EL (cell line): ENCODE measurements at places on chromosomes 6 and 20.

GRCh38 chr20:21322083-21322710 is 19.1 kb downstream of the XRN2 start:
- DNase-seq, result no peak

- peak; percentile 35 for DNase-seq
Measured at GRCh38 chr6:44855562-44856411, 468.3 kb downstream of the CDC5L start.

DNA sequence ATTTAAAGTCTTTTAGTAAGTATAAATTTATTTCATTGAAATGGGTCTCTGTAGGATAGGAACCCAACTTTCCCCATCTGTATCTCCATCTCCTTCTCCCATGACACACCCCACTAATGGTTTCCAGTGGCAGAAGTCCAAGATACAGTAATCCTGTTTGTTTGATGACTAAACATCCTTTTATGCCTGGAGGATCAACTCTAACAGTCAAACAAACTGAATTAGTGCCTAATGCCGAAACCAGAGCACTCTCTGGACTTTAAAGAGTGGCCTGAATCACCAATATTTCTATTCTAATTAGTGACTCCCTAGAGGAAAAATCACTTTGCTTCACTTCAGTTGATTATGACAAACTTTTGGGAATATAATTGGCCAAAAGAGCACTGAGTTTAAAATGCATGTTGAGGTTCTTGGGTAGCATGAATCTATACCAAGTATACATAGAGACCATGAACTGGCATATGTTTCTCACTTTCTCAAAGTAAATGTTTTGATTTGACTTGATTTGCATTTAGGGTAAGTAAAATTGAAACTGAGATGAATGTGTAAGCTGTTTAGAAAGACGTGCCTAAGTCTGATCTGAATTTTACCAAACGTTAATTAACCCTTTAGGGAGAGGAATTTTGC is 776.4 kb upstream of the NRSN1 start:
- DNase-seq, result peak; percentile 91

DNA sequence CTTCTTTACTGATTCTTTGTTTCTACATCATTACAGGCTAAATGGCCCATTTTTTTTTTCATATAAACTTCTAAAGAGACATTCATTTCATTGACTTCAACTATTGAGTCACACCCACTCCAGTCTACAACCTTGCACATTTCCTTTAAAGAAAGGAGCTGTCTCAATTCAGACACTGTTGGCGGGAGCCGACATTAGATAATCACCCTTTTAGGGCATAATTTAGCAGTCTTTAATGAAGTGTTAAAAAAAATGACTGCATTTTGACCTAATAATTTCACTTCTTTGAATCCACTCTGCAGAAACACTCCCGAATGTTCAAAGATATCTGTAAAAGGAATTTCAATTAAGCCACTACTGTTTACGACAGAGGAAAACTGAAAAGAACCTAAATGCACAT is 1.5 kb downstream of the EPM2A start:
- no peak for DNase-seq

- no peak for DNase-seq
Measured at GRCh38 chr6:38443352-38444144, 196.2 kb downstream of the BTBD9 start.

GRCh38 chr20:19408971-19409370 is 196.5 kb downstream of the SLC24A3 start:
- DNase-seq, result peak; percentile 16

DNA sequence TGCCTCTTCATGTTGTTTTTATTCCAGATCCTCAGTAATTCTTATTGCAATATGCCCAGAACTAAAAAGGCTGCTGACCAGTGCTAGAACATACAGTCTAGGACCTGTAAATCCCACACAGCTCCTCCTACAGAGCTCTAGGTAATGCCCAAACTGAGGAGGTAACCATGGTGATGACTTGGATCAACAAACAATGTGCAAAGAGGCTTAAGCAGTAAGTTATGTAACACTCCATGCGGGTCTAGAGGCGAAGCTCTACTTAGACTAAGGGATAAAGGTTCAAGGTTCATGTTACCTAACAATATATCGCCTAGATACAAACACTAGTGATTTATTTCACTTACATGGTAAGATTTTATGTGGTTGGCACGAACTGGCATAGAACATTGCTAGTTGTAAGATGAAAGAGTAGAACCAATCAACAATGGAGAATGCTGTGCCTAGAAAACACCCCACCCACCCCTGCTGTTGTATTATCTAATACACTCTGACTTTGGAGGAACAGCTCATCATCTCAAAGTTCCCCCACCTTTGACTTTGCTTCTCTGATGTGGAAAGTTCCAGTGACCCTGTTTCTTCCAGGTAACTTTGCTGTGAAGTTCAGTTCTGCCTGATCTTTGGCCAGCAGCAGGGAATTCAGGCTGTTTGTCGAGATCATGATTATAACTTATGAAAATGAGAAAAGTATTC is 242.4 kb downstream of the ALDH8A1 start:
- peak; percentile 38 for DNase-seq

DNA sequence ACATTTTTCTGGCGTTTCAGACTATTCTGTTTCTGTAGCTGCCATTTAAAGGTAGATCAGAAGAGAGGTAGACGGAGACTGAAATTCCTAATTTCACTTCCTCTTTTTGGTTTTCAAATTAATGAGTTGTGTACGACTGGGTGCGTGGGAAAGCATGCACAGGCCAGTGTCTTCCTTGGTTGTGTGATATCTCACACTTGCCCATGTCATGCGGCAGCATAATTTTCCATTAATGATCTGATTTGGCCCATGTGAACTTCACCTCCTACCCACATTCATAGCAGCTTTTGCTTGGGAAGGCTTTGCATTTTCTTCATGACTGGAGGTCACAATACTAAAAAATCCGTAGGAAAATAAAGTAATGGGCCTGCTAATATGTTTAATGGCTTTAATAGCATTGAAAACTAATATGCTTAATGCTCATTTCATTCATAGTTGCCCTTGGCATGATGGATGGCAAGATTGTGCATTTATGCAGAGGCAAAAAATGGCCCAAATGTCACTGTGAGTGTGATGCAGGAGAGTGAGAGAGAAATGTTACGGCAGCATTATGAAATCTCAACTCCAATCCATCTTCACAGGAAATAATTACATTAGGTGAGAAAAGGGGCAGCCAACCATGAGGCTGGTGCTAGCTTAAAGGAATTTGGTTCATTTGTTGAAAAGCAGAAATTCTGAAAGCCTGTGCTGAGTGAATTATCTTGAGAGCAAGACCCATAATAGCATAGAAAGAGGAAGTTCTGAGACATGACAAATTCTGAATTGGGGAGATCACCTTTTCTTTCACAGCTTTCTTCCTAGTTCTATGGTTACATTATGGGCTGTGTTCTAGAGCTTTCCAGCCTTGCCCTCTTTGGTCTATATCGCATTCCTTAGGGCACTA is 69.0 kb upstream of the UST start:
- DNase-seq, result no peak

- no peak for DNase-seq
Measured at GRCh38 chr6:21085643-21086042, 507.9 kb upstream of the SOX4 start.

DNA sequence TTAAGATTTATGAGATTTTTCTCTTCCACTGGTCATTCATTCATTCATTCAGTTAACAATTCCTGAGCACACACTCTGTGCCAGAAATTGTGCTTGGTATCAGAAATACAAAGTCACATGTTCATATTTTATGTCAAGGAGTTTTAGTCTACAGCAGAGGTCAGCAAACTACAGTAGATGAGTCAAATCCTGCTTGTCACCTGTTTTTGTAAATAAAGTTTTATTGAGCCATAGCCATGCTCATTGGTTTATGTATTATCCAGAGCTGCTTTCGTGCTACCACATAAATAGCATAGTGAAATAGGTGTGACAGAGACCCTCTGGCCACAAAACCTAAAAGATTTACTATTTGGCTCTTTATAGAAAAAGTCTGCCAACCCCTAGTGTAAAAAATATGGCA is 46.8 kb downstream of the THEMIS start:
- DNase-seq, result no peak

GRCh38 chr6:46032110-46032998 is 16.7 kb upstream of the CLIC5 start:
- DNase-seq, result no peak

GRCh38 chr20:35539756-35540212 is 2.1 kb upstream of the ERGIC3 start:
- DNase-seq, result no peak

DNA sequence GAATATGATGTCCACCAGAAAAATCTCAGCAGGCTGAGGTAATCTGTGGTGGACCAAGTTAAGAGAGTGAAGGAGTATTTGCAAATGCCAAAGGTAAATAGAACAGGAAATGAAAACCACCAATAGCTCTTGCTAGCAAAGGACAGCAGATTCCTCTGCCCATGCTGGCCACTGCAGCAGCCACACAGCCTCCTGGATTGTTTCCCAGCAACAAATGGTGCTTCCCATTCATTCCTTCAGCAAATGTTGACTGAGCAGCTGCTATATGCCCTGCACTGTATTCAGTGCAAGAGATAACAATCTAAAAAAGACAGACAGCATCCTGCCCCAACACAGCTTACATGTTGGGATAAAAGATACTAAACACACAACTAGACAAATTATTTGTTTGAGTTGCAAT is 11.0 kb downstream of the ROS1 start:
- DNase-seq, result peak; percentile 52

DNA sequence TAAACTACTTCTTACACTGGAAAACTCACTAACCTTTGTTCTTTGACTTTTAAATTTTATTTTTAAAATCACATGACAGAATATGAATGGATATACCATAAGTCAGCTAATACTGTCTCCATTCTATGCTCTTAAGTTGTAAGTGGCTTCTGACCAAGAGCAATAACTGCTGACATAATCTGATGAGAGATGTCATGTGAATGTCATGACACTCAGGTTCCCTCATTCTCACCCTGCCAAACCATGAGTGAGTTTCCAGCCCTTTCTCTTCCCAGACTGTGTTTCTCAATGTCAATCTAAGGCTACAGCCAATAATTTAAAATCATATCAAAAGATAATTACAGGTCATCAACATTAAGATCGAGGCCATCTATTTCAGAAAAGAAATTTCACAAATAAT is 39.7 kb downstream of the KIF16B start:
- no peak for DNase-seq

GRCh38 chr6:134908906-134909516 is 40.9 kb downstream of the ALDH8A1 start:
- DNase-seq, result peak; percentile 99

DNA sequence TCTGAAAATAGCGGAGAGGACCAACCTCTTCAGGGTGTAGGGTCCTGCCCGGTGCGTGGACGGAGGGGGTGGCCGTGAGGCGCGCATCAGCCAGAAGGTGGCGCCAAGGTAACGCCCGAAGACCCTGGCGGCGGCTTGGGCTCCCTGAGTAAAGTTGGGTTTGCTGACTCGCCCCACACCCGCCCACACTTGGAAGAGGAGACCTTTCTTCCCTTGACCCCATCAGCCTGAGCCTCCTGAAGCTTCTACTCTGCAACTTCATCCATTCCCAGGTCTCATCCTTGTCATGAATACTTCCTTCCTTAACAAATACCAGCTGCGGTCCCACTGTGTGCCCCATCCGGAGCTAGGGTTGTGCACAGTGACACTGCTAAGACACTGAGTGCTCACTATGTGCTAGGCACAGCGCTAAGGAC is 14.6 kb downstream of the CD40 start:
- peak; percentile 58 for DNase-seq

DNA sequence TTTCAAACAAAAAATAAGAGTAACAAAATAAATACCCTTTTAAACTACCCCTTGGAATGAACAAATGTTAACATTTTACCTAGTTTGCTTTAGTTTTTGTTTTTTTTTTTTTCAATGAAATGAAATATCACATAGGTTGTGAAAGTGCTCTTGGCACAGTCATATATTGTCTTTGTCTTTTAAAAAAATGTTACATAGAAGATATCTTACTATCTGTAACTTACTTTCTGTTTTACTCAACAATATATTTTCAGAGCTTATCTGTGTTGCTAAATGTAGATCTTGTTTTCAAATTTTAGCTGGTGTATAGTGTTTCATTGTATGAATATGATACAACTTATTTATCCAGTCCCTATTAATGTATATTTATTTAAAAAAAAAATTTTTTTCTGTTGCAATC is 8.6 kb downstream of the CEP57L1 start:
- no peak for DNase-seq

- no peak for DNase-seq
Measured at GRCh38 chr6:36150283-36150682, 20.0 kb downstream of the MAPK13 start.

GRCh38 chr6:149834513-149835481 is 29.4 kb downstream of the LRP11 start:
- peak; percentile 71 for DNase-seq

- no peak for DNase-seq
Measured at GRCh38 chr6:4781967-4782575, 5.9 kb downstream of the CDYL start.

DNA sequence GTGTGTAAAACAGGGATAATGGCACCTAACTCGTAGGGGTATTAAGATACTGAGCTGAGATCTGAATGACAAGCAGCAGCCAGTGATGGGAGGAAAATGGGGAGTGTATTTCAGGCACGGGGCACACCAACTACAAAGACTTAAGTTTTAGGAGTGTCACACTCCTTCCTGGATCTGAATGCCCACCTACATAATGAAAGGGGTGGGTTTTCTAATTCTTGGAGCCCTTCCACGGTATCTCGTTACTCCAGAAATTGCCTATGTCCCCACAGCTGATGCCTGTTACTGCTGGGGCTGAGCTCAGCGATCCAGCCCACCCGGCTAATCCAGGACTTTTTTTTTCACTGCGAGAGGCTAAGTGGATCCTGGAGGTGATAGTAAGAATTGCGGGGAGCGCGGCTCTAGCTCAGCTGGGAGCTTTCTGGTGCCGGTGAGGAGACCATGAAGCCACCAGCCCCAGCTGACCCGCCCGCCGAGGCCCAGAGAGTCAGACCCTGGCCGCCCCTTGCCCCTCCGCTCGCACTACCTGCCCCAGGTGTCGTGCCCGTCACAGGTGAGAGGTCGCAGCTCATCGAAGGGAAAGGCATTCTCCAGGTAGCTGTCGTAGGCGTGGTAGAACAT is 727 bp downstream of the EDEM2 start:
- DNase-seq, result peak; percentile 49

DNA sequence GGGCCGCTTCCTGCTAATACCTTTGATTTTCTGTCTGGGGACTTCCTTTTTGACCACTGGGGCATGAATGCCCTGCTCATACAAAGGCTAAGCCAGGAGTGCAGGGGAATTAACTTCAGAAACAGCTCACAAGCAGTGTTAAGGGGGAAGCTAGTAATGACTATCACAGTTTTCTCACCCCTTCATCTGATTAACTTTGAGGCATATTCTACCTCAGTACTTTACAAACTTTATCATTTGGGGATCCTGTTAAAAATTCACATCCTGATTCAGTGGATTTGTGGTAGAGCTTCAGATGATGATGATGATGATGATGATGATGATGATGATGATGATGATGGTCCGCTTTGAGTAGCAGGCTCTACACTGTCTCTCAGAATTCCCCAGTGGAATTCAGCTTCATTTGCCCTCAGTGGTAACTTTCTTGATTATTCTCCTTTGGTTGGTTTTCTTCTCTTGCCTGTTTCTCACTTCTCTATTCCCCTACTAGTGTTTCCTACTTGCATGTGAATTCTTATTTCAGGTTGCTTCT is 78.4 kb upstream of the TMEM170B start:
- DNase-seq, result no peak
